NCI-H1436 (cell line): ENCODE measurements at places on chromosomes 12 and 14.

DNA sequence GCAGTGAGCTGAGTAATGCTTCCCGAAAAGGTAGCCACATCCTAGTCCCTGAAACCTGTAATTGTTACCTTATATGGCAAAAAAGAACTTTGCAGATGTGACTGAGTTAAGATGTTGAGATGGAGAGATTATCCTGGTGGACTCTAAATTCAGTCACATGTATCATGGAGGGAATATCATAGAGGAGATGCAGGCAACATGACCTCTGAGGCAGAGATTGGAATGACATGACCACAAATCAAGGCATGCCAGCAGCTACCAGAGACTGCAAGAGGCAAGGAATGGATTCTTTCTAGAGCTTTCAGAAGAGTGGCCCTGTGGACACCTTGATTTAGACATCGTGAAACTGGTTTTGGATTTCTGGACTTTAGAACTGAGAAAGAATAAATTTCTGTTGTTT, 18.5 kb downstream of the SLC38A6 start:
- DNase-seq, result no peak

DNA sequence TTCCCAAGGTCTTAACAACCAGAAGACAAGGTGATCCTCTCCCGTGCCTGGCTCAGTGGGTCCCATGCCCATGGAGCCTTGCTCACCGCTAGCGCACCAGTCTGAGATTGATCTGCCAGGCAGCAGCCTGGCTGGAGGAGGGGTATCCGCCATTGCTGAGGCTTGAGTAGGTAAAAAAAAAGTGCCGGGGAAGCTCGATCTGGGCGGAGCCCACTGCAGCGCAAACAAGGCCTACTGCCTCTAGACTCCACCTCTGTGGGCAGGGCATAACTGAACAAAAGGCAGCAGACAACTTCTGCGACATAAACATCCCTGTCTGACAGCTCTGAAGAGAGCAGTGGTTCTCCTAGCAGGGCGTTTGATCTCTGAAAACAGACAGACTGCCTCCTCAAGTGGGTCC, 104.0 kb downstream of the C14orf39 start:
- DNase-seq, result no peak

DNA sequence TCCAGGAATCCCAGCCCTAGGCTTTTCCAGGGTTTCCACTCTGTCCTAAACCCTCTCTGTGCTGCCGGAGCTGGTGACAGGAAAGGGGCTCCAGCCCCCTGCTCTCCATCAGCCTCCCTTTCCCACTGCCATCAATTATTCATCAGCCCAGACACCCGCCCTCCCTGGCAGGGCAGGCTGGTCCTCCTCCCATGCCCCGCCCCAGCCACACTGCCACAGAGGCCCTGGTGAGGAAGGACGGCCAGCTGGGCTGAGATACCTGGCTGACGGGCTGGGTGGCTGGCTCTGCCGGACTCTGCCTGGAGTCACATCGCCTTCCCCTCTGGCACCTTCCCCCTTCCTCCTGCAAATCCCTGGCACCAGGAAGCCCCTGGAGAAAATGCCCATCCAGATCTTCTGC, 11.9 kb upstream of the SMARCD1 start:
- no peak for DNase-seq

DNA sequence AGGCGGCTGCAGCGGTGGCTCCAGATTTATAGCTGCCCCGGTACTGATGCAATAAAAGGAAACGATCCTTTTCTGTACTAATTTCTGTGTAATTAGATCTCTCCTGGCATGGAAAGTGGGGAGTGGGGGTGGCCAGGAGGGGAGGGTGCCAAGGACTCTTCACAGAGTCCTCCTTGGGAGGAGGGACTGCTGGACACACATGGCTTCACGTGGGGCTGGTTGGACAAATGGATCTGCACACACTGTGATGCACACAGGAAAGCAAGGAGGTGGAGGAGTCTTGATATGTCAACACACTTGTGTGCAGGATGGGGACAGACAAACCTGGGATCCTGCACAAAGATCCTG, 23.8 kb upstream of the ATP5MC2 start:
- no peak for DNase-seq

- no peak for DNase-seq
Measured at GRCh38 chr14:53190938-53191337, 37.8 kb upstream of the DDHD1 start.

DNA sequence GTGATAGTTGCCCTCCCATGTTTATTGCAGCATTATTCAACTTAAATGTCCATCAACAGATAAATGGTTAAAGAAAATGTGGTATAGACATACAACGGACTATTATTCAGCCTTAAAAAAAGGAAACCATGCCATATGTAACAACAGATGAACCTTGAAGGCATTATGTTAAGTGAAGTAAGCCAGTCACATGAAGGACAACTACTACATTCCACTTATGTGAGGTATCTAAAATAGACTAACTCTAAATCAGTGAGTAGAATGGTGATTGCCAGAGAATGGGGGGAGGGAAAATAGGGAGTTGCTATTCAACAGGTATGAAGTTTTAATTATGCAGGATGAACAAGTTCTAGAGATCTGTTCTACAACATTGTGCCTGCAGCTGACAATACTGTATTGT, 10.1 kb downstream of the PCNX4 start:
- DNase-seq, result no peak

GRCh38 chr12:11067514-11067913, 5.4 kb upstream of the TAS2R46 start:
- DNase-seq, result no peak

- DNase-seq, result no peak
Measured at GRCh38 chr14:100018482-100018881, 46.7 kb upstream of the EVL start.

GRCh38 chr14:63897721-63898163, 44.9 kb downstream of the SYNE2 start:
- no peak for DNase-seq

- no peak for DNase-seq
Measured at GRCh38 chr14:99989032-99989431, 76.2 kb upstream of the EVL start.

- no peak for DNase-seq
Measured at GRCh38 chr12:33427071-33427470, 12.5 kb downstream of the SYT10 start.

GRCh38 chr12:2689393-2689792, 105.4 kb upstream of the FKBP4 start:
- DNase-seq, result no peak

GRCh38 chr14:62436261-62436660, 609.0 kb downstream of the KCNH5 start:
- DNase-seq, result no peak

- no peak for DNase-seq
Measured at GRCh38 chr14:78512021-78512420, 341.8 kb downstream of the NRXN3 start.

- DNase-seq, result no peak
Measured at GRCh38 chr14:75886636-75887348, 95.0 kb downstream of the TGFB3 start.

- no peak for DNase-seq
Measured at GRCh38 chr14:74596741-74597450, 15.1 kb downstream of the LTBP2 start.

GRCh38 chr12:104524034-104524832, 67.5 kb downstream of the CHST11 start:
- no peak for DNase-seq

DNA sequence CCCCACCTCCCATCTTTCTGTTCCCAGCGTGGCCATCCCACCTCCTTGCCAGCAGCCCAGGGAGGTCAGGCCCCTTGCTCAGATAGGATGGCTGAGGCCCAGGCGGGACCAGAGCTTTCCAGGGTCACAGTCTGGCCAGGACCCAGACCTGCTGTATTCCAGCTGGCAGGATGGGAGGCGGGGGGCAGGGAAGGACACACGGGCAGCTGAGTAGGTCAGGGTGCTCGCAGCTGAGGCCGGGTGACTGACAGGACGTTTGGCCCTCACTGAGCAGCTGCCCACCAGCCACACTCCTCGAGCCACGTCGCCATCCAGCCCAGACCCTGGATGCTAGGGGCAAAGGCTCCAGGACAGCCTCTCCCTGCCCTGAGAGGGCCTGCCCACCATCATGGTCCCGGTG, 4.0 kb downstream of the NUDT14 start:
- no peak for DNase-seq

DNA sequence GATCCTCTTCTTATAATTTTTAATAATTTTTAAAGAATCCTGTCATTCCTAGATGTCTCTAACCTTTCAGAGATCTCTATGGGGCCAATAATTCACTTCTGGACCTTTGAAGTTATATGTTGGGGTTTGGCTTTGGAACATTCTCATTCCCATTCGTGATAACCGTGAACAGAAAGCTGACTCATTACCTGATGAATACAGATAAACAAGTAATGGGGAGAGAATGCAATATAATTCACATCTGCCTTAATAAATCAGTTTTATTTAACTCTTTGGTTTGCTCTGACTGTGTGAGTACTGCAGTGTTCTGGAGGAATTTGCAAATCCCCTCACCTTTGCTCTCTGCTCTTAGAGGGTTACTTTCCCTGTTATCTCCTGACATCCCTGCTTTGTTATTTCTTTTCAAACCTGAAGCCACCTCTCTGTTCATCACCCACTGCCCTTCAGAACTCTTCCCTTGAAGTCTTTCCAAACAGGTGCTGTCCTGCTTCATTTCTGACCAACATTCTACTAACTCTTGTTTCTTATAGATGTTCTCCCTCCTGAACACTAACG, 79.6 kb upstream of the SLC38A2 start:
- no peak for DNase-seq

- no peak for DNase-seq
Measured at GRCh38 chr12:120117961-120118320, 1.4 kb upstream of the RAB35 start.

GRCh38 chr14:100835548-100836310, 9.8 kb downstream of the MEG3 start:
- DNase-seq, result no peak

DNA sequence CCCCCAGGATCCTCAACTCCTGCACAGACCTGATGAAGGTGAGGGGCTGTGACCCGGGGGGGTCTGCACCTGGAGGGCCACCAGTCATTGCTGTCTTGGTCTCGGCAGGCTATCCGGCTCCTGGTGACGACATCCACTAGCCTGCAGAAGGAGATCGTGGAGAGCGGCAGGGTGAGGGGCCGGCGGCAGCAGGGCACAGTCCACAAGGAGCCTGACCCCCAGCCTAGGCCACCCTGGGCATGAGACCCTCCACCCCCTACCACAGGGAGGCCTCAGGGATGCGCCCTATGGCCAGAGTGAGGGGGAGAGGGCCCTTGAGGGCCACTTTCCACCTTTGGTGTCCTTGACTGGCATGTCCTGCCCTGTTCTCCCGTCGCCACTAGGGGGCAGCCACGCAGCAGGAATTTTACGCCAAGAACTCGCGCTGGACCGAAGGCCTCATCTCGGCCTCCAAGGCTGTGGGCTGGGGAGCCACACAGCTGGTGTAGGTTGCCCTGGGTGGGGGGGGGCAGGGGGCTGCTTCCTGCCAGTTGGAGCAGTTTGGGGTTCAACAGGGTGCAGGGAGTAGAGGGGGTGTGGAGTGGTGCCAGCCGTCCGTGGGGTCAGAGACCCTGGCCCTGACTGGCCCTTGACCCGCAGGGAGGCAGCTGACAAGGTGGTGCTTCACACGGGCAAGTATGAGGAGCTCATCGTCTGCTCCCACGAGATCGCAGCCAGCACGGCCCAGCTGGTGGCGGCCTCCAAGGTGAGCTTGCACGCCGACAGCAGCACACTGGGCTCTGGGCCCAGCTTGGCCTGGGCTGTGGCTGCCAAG, 25.0 kb downstream of the HIP1R start:
- DNase-seq, result peak; percentile 72

DNA sequence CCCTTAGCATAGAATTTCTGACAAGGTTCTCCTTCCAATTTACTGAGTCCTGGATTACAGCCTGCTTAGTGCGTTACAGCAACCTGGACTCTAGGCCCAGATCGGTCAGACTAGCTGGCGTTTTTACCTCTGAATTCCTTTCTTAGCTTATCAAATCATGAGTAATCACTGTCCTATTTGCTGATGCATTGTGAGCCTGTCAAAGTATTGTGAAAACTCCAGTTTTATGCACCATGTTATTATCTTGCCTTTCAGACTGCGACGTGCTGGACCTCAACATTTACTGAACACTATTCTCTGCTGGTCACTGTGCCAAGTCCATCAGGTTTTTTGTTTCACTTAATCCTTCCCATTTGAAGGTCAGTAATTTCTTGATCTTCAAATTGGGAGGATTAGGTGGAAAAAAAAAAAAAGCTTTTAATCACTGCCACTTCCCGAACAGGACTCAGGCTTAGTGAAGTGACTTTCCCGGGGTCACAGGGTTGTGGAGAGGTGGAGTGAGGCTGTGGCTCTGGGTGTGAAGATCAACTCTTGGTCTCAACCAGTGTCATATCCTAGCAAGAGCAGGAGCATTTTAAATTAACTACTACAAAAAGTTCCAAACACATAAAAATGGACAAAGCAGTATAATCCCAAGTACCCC, 31.2 kb downstream of the FBXO21 start:
- no peak for DNase-seq

GRCh38 chr12:21819236-21819635, 44.7 kb upstream of the KCNJ8 start:
- DNase-seq, result no peak

- no peak for DNase-seq
Measured at GRCh38 chr14:22095860-22096513, 422.4 kb upstream of the OR4E1 start.

DNA sequence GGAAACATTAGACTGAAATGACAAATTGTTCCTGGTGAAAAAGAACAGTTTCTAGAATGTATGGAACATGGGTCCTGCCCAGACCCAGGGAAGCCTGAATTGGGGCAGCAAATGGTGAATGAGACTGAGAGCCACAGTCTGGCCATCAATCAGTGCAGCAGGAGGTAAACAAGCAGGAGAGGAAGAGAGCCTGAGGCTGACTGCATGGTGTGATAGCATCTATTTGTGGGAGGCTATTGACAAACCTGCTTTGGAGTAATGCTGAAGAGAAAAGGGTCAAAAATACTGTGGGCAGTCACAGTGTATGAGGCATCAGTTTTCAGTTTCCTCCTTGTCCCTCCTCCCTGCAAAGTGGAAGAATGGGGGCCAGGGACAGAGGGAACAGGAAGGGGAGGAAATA, 136.8 kb downstream of the ANKS1B start:
- no peak for DNase-seq

DNA sequence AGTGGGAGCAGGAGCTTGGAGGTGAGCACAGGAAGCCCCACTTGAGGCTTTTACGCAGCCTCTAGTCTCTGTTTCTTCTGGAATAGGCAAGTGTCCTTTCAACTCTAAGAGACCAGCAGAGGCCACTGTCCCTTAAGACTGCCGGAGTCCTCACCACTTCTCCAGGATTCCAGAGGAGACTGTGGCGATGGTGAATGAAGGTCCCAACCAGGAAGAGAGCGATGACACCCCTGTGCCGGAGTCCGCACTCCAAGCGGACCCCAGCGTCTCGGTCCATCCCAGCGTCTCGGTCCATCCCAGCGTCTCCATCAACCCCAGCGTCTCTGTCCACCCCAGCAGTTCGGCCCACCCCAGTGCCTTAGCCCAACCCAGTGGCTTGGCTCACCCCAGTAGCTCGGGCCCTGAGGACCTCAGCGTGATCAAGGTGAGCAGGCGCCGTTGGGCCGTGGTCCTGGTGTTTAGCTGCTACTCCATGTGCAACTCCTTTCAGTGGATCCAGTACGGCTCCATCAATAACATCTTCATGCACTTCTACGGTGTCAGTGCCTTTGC, 442 bp downstream of the FLVCR2 start:
- DNase-seq, result no peak

GRCh38 chr14:94831085-94831484, 61.2 kb upstream of the GSC start:
- no peak for DNase-seq

GRCh38 chr12:27453421-27453820, 6.9 kb downstream of the SMCO2 start:
- DNase-seq, result no peak
